CD8-positive, alpha-beta memory T cell (primary cell): ENCODE measurements at places on chromosomes 5 and 9. TPM values are rescaled to one million over a fixed set of nuclear protein-coding genes. Genes with fewer than 3 reads are reported as not detected.

ECSCR gene
- 0.82 TPM for total RNA-seq

FCN2 gene
- total RNA-seq, result not detected

- no peak overlapping the region for H3K4me3 ChIP-seq
- no peaks in the 10 kb centered on the region for H3K36me3 ChIP-seq
- no peak overlapping the region for H3K27ac ChIP-seq
- no peaks in the 10 kb centered on the region for H3K27me3 ChIP-seq
- H3K4me1 ChIP-seq, result peaks cover 35% of the 10 kb centered on the region
- no peak for DNase-seq
Measured at GRCh38 chr5:160466116-160466515, 44.5 kb downstream of the PTTG1 start.

DNA sequence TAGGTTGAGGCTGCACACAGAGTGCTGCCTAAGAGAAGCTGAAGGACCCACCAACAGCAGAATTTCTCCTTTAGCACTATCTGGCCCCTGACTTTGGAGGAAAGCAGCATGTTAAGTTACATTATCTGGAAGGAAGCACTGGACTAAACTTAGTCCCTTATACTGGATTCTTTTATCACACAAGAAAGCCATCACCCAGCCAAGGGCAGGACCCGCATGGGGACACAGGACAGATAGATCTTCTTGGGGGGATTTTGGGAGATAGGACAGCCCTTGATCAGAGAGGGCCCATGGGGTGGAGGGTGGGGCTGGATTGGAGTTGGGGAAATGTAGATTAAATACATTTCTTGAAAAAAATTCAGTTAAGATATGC lies 14.4 kb downstream of the ANKRD33B start:
- no peak for DNase-seq
- no peaks in the 10 kb centered on the region for H3K4me1 ChIP-seq
- H3K27me3 ChIP-seq, result no peaks in the 10 kb centered on the region
- no peak overlapping the region for H3K27ac ChIP-seq
- no peaks in the 10 kb centered on the region for H3K36me3 ChIP-seq
- no peak overlapping the region for H3K4me3 ChIP-seq

- no peak overlapping the region for H3K27ac ChIP-seq
- no peak overlapping the region for H3K4me3 ChIP-seq
- DNase-seq, result no peak
- no peaks in the 10 kb centered on the region for H3K36me3 ChIP-seq
- no peaks in the 10 kb centered on the region for H3K27me3 ChIP-seq
- no peaks in the 10 kb centered on the region for H3K4me1 ChIP-seq
Measured at GRCh38 chr9:93801120-93801519, 154.0 kb downstream of the BARX1 start.

DNA sequence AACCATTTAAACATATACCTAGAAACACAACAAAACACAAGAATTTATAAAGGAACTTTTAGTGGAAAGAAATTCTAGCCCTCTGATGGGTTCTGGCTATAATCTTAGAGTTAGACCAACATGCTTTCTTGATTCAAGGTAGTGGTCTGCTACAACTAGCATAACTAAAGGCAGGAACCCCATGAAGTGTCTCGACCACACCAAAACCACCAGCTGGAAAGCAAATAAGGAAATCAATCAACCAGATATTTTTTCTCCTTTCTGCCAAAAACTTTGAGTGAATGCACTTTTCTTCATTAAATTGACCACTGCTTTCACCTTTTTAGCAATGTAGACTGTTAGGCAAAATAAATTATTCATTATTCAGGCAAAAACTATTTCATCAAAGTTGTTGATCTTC lies 346.4 kb downstream of the EBF1 start:
- no peak overlapping the region for H3K4me3 ChIP-seq
- no peak overlapping the region for H3K27ac ChIP-seq
- no peak for DNase-seq
- H3K4me1 ChIP-seq, result no peaks in the 10 kb centered on the region
- H3K27me3 ChIP-seq, result no peaks in the 10 kb centered on the region

DNA sequence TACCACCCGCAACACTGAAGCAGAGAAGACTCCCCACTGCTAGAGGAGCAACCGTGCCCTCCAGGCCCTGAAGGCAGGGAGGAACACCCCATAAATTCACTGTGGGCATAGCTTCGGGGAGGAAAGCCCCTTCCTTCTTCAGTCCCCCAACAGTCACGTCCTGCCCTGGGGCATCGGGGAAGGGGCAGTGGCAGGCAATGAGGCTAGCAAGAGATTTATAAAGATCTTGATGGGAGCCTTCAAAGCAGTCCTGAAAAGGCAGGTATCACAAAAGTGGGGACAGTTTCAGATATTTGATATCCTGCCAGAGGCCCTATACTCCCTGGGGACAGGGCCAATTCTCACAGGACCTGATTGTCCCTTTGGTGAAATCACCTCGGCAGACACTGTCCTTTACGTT lies 16.9 kb upstream of the TRIM14 start:
- H3K36me3 ChIP-seq, result peaks cover 4% of the 10 kb centered on the region
- H3K4me3 ChIP-seq, result no peak overlapping the region
- no peak overlapping the region for H3K27ac ChIP-seq
- no peaks in the 10 kb centered on the region for H3K4me1 ChIP-seq

DNA sequence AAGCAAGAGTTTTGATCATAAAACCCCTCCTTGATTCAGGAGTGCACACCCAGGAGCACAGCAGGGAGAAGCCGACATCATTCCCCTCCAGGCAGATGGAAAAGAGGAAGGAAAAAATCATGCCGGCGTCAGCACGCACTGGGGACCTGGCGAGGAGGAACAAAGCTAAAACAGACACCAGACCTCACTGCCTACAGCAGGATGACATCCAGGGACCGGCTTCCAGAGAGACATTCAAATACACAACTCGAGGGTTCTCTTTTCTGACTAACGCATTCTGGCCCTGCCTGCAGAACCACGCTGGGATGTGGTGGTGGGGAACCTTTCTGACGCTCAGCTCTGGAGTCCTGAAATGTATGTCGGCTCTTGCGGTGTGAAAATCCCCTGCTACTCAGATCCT lies 2.7 kb downstream of the UBAC1 start:
- peaks cover 16% of the 10 kb centered on the region for H3K4me1 ChIP-seq
- peaks cover 6% of the 10 kb centered on the region for H3K36me3 ChIP-seq
- no peak overlapping the region for H3K4me3 ChIP-seq
- no peaks in the 10 kb centered on the region for H3K27me3 ChIP-seq
- peak overlapping the region; percentile 83 for H3K27ac ChIP-seq

DNA sequence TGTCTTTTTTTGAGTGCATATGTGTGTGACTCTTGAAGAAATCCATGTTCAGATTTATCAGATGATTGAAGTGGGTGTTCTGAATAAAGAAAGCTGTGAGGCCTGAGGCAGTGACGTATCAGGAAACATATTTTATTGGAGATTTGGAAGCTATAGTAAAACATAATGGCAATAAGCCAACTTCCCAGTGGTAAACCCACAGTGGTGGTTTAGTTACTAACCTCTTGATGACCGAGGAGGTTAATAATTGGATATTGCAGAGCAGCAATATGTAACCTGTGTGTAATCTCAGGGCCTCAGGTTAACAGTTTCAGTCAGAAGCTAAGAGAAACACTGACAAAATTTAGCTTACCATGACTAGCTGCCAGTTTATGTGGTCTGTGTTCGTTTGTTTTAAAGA lies 6.9 kb downstream of the RGMB start:
- no peak overlapping the region for H3K4me3 ChIP-seq
- H3K36me3 ChIP-seq, result no peaks in the 10 kb centered on the region
- peaks cover 7% of the 10 kb centered on the region for H3K4me1 ChIP-seq
- peaks cover 4% of the 10 kb centered on the region for H3K27me3 ChIP-seq
- DNase-seq, result no peak

DNA sequence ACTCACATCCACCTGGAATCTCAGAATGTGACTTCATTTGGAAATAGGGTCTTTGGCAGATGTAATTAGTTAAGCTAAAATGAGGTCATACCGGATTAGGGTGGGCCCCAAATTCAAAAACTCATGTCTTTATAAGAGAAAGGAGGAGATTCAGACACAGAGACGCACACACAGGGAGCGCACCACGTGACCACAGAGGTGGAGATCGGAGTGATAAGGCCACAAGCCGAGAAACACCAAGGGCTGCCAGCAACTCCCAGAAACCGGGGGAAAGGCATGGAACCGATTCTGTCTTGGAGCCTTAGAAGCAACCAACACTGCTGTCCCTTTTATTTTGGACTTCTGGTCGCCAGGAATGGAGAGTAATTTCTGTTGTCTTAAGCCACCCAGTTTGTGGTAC lies 31.8 kb upstream of the LMX1B start:
- no peaks in the 10 kb centered on the region for H3K4me1 ChIP-seq
- no peak for DNase-seq
- H3K27ac ChIP-seq, result no peak overlapping the region
- H3K36me3 ChIP-seq, result no peaks in the 10 kb centered on the region
- H3K27me3 ChIP-seq, result no peaks in the 10 kb centered on the region
